ENCODE measurements at places on chromosomes 6 and 20.
A peak's percentile ranks its signal among the peaks of the same experiment; 100 is the strongest.

DNA sequence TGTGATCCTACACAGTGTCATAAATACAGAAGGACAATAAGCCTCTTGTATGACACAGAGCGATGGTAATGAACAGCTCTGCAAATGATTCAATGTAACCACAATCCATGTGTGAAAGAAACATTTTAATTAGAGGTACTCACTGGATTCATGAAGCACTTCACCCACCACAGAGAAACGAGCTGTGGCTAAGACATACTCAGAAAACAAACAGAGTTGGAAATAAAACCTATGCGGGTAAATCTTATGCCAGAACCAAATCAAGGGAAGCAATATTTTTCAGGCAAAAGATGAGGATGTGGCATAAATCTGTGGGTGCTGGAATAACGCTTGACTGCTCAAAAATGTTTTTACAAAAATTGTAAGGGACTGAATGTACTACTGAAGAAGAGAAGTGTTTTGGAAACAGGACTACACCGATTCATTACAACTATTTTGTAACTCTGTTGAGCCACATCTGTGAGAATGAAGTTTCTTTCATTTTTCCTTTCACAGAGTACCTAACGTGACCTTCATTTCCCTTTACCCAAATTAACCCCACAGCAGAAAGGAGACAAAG is 112.1 kb downstream of the WDR27 start:
- DNase-seq = no peak

- no peak for DNase-seq
These were observed 928.9 kb downstream of the TFAP2A start for GRCh38 chr6:9485992-9486391.

DNA sequence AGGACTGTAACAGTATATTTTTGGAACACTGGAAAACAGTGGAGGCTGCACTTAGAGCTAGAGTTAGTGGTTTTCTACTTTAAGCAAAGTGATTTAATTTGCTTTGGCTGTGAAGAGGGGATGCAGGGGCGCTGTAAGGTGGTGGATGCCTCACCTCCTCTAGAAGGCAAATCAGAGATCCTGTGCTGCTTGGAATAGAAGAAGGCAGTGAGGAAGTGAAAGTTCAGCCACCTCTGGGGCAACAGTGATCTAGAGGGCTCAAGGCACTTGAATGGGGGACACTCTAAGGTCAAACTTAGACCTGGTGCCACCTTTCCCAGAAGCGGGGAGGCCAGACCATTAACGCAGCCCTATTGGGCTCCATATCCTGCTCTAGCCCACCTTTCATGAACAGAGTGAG is 19.0 kb upstream of the SNRPB2 start:
- DNase-seq = no peak

DNA sequence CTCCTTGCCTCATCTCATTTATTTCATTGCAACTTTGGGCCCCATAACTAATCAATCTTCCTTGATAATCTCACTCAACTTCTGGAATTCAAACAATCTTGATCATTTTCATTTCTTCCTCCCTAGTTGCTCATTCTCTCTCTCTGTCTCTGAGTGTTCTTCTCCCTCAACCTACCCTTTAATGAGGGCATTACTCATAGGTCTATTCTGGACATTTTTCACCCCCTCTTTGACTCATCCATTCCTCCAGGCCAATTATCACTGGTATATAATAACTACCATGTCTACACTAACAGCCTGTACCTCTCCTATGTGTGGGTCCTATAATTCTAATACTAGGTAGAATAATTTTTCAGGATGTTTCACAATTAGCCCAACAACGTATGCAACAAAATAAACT is 78.8 kb downstream of the COL21A1 start:
- DNase-seq = no peak

- DNase-seq = no peak
These were observed 182.9 kb downstream of the PTPRT start for GRCh38 chr20:43006651-43007375.

DNA sequence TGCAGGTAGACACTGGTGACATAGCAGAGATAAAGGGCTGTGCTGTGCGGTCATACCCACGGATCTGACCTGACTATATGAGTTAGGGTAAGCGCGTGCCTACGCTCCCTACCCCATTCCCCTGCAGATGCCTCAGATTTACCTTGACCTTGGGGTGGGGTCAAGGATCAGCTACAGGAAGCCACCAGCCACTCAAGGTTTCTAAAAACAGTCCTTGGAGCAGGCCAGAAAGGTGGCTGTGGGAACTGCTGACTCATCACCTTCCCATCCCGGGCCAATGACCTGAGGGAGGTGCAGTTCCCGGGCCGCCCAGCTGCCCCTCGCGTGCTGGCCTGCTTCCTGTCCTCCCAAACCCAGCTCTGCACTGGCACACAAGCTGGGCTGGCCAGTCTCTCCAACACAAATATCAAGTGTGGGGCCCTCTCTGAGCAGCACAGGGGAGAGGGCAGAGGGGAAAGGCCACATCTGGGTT is 23.0 kb downstream of the KCNK5 start:
- DNase-seq = no peak

DNA sequence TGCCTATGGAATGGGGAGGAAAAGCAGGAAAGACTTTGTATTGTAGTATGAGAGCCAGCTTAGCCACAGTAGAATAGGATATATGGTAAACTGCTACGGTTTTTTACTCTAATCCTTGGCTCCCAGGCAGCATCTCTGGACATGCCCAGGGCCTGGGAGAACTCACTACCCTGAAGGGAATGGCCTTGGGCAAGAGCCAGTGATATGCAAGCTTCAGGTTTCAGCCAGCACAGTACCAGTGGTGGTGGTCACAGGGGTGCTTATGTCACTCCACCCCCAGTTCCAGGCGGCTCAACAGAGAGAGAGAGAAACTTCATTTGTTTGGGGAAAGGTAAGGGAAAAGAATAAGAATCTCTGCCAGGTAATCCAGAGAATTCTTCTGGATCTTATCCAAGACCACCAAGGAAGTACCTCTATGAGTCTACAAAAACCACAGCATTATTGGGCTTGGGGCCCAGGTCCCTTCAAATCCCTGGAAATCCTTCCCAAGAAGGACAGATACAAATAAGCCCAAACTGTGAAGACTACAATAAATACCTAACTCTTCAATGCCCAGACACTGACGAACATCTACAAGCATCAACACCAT is 121.2 kb downstream of the THBS2 start:
- DNase-seq = no peak

DNA sequence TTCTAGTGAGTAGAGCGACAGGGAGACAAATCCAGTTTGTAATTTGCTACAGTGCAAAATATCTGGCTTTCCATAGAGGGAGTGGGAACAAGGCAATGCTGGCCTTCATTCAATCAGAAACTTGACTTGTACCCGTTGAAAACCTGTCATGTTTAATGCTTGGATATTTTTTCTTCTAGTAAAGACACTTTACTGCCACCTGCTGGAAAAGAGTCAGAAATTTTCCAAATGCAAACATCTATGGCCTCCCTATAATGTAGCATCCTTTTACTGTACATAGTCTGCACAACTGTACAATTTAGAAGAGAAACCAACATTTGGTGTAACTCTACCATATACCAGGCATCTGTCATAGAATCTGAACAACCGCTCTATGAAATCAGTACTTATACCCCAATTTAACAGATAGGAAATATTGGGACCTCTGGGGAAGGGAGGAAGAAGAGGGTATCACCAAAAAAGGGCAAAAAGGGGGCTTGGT is 16.7 kb upstream of the TBC1D20 start:
- no peak for DNase-seq

DNA sequence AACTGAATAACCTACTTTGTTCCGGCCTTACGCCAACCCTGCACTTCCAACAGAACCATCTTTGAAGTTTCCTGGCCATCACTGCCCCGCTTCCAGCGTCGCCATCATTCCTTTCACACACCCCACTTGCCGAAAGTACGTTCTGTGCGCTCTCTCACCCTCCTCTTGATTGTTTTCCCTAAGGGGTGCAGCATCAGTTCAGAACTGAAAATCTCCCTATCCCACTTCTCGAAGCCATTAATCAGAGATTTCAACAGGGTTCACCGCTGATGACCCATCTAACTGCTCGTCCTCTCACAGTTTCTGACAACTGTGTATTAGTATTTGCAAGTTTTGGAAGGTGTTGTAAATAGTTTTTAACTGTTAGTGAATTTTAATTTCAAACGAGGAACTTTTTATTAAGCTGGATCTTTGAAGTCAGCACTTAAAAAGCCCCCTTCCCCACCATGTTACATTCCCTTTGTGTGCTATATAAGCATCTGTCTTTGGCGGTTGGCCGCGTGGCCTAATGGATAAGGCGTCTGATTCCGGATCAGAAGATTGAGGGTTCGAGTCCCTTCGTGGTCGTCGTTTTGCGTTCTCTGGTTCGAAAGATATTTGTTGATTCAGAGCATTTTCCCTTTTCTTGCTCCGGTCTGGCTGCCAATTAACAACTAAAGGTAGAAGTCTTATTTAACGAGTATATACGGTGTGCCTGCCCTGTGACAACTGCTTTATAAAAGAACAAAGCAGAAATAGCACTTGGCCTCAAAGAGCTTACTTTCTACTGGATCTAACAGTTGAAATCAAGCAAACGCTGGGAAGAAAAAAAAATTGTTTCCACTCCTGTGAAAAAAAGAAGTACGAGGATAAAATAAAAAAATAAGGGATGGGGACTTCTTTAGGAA is 42.6 kb downstream of the TRIM27 start:
- peak; percentile 56 for DNase-seq

DNA sequence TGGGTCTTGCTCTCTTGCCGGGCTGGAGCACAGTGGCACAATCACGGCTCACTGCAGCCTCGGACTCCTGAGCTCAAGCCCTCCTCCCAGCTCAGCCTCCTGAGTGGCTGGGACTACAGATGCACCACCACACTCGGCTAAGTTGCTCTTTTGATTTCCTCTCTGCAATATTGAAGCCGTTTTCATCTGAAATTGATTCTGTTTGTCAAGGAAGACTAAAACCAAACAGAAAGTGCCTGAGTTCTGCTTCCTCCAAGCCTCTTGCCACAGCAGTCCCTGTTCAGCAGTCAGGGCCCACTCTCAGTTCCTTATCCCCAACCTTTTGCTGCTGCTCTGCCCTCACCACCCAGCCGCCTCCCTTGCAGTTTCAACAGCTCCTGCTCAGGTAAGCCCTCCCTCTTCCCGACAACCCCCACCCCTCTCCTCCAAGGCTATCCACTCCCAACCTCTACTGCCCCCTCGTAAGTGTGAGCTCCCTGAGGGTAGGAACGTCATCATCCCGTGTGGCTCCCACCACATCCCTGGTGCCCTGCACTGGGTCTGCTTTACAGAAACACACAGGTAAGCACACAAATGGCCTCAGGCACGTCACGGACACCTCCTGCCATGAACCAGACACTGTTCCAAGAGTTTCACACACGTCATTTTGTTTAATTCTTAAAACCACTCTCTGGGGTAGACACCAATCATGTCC is 70.7 kb upstream of the TAB2 start:
- DNase-seq = peak; percentile 46

GRCh38 chr6:143880412-143880811 is 16.1 kb downstream of the ZC2HC1B start:
- no peak for DNase-seq

- no peak for DNase-seq
These were observed 6.4 kb upstream of the ABHD16B start for GRCh38 chr20:63854766-63855362.

GRCh38 chr6:17268114-17268513 is 13.0 kb upstream of the RBM24 start:
- no peak for DNase-seq

GRCh38 chr20:30484749-30485070 is 772.8 kb upstream of the DEFB115 start:
- no peak for DNase-seq

- no peak for DNase-seq
These were observed 153.7 kb upstream of the PRDM1 start for GRCh38 chr6:105932440-105932839.

DNA sequence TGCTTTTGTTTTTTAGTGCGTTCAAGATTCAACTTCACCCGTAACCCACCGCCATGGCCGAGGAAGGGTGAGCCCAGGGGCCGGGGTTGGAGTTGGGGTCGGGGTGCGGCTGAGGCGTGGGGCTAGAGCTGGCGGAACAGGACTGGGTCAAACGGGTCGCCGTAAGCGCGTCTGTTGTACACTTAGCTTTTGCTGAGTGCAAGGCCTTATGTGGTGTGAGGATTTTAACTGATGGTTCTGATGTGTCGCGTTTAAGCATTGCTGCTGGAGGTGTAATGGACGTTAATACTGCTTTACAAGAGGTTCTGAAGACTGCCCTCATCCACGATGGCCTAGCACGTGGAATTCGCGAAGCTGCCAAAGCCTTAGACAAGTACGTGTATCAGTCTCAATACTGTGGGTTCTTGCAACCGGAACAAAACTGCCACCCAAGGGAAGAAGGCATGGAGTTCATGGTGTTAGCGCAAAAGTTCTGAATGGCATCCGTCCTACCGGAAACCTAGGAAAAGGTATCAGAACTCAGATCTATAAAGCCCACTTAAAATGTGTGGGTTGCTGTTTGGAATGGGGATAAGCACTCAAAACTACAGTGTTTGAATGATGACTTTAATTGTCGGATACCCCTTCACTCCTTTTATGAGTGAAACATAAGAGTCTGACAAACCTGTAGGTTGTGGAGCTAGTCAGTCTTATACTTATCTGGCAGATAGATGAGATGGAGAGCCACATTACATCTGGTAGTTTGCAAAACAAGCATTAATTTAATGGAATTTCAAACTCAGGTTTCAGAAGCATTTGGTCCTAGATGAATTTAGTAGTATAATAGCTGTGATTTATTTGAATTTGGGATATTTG is 574 bp downstream of the RPS12 start:
- DNase-seq = no peak

DNA sequence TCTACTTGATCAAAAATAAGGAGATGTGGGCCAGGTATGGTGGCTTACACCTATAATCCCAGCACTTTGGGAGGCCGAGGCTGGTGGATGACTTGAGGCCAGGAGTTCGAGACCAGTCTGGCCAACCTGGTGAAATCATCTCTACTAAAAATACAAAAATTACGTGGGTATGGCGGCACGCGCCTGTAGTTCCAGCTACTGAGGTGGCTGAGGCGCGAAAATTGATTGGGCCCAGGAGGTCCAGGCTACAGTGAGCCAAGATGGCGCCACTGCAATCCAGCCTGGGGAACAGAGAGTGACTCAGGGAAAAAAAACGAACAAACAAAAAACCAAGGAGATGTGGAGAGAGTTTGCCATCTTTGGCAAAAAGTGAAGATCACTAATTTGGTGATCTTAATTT is 65.3 kb downstream of the BMP2 start:
- DNase-seq = no peak

- DNase-seq = no peak
These were observed 30.3 kb downstream of the PPARD start for GRCh38 chr6:35372633-35373032.

DNA sequence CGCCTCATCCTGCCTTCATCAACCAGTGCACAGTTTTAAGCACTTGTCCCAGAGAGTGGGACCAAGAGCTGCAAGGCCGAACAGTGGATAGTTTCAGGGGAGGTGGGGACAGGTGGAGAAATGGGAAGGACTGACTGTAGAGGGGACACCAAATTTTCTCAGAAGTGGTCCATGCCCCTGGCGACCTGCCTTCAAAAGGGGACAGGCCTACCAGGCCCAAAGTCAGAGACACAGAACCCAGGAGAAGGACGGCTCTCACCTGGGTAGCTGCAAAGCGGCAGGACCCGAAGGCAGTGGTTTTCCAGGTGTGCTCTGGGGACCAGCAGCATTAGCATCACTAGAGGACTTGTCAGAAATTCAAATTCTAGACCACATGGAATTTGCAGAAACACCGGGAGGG is 5.8 kb downstream of the TFEB start:
- DNase-seq = no peak

GRCh38 chr6:139883776-139884175 is 509.3 kb upstream of the CITED2 start:
- no peak for DNase-seq
